Activated B cell treated with CpG ODN at 0.5 μM for 24 hours (primary cell): ENCODE measurements at places on chromosomes 12 and 14. TPM values are rescaled to one million over a fixed set of nuclear protein-coding genes. Genes with fewer than 3 reads are reported as not detected.

- no peaks in the 10 kb centered on the region for H3K36me3 ChIP-seq
- peaks cover 69% of the 10 kb centered on the region for H3K27me3 ChIP-seq
- DNase-seq: no peak
- no peak overlapping the region for H3K27ac ChIP-seq
- H3K4me1 ChIP-seq: peaks cover 13% of the 10 kb centered on the region
Observed at GRCh38 chr14:36652542-36653201, 9.0 kb upstream of the PAX9 start.

DNA sequence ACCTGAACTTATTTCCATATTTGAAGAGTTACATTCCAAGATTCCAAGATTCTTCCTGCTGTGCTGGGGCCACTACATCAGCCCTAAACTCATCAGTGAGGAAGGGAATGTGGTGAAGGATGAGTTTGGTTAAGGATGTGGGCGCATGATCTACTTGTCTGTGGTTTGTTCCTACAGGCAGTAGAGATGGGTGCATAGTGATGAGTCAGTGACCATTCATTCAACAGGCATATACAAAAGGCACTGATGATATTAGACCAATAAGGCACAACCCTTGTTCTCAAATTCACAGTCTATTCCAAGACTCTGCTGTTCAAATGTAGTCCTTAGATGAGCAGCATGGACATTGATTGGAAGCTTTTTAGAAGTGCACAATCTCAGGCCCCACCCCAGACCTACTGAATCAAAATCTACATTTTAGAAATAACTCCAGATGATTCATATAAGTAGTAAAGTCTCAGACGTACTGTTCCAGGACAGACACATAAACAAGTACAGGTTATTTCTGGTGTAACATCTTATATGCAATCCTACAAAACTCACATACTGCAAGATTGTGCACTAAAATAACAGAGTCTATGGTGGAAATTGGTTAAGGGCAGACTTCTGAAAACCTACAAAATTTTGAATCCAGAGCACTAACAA, 47.7 kb upstream of the MAP3K9 start:
- no peaks in the 10 kb centered on the region for H3K27me3 ChIP-seq
- DNase-seq: no peak

GRCh38 chr12:15701206-15701605, 88.0 kb downstream of the EPS8 start:
- H3K36me3 ChIP-seq: no peaks in the 10 kb centered on the region
- H3K27ac ChIP-seq: no peak overlapping the region
- peaks cover 3% of the 10 kb centered on the region for H3K4me1 ChIP-seq
- H3K4me3 ChIP-seq: no peak overlapping the region
- H3K27me3 ChIP-seq: no peaks in the 10 kb centered on the region

GRCh38 chr14:45015133-45015532, 53.1 kb downstream of the TOGARAM1 start:
- no peaks in the 10 kb centered on the region for H3K27me3 ChIP-seq
- no peak overlapping the region for H3K27ac ChIP-seq
- peaks cover 37% of the 10 kb centered on the region for H3K36me3 ChIP-seq

Gene EML5
- total RNA-seq: 3.8 and 5.0 TPM in 2 replicates

Gene POTEG
- total RNA-seq: not detected in 2 replicates
